ENCODE measurements at places on chromosomes 4 and X.

GRCh38 chr4:38606587-38606905 is 57.5 kb upstream of the KLF3 start:
- DNase-seq, result no peak

DNA sequence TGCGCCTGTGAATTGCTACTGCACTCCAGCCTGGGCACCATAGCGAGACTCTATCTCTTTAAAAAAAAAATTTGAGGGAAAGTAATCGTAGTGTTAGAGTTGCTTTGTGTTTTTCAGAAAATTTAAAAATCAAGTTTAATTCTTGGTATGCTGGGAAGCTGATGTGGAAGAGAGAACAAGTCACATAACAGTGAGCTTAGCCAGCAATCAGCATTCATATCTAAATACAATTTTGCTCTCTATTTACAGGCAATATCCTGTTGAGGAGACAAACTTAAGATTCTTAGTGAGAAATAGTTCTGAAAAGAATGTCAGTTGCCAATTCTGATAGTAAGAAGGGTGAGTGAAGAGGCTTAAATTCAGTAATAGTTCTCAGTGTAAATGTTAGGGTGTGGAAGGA is 9.6 kb upstream of the NDUFC1 start:
- no peak for DNase-seq

GRCh38 chrX:107826238-107827029 is 768 bp downstream of the MID2 start:
- DNase-seq, result peak; percentile 11

GRCh38 chr4:86561256-86561655 is 32.9 kb upstream of the PTPN13 start:
- no peak for DNase-seq

GRCh38 chrX:53089224-53089842 is 4.6 kb upstream of the KANTR start:
- peak; percentile 73 for DNase-seq

- DNase-seq, result peak; percentile 57
Measured at GRCh38 chrX:78708262-78708661, 39.3 kb upstream of the LPAR4 start.

GRCh38 chr4:145876531-145877180 is 62.0 kb downstream of the ZNF827 start:
- DNase-seq, result no peak

- DNase-seq, result peak; percentile 63
Measured at GRCh38 chr4:20532116-20532790, 168.0 kb upstream of the PACRGL start.

GRCh38 chrX:153608376-153608775 is 9.4 kb upstream of the CCNQ start:
- no peak for DNase-seq

GRCh38 chr4:140103676-140104075 is 50.3 kb downstream of the MAML3 start:
- DNase-seq, result peak; percentile 23

DNA sequence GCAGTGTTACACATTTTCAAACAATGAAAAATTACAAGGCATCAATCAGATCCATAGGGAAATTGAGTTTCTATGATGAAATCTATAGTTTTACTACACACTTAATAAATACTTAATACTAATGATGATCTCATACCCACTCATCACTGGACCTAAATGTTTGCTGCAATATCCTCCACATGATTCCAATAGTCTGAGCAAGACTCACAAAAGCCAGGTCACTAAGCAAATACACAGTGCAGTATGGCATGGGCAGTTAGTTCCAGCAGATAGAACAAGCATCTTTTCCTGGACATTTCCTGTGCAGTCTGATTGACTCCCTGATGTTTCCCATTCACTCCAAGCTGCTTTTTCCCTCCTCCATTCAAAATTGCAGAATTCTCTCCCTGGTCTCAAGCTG is 109.0 kb upstream of the ATOH1 start:
- no peak for DNase-seq

DNA sequence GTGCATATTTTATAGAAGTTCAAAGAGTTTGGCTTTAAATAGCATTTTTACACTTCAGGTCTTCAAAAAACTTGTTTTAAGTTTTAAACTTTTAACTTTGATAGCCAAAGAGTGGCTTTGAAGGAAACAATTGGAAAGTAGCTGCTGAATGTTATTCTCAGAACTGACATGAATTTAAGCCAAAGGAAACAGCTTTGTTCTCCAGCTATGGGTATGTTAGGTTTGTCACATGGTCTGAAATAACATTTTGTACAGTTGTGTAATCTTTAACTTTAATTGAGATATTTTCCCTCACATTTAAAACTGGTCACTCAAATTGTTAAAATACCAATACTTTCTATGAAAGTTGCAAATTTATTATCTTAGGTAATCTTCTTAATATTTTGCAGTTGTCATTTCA is 564.7 kb downstream of the IL15 start:
- no peak for DNase-seq

DNA sequence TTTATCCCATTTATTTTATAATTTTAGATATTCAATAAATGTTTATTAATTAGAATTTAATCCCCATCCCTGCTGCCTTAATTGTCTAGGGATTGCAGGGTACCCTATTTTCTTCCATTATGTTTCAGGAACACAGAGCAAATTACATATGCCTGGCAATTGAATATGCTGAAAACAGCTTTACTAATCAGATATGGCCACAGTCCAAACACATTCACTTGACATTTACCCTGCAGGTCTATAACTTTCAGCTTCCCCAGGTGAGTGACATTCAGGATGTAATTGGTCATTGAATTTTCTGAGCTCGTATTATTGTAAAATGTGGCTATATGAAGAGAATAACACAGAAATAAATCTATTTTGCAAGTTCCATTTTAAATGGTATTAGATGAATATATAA is 218.7 kb upstream of the NDST4 start:
- DNase-seq, result no peak

DNA sequence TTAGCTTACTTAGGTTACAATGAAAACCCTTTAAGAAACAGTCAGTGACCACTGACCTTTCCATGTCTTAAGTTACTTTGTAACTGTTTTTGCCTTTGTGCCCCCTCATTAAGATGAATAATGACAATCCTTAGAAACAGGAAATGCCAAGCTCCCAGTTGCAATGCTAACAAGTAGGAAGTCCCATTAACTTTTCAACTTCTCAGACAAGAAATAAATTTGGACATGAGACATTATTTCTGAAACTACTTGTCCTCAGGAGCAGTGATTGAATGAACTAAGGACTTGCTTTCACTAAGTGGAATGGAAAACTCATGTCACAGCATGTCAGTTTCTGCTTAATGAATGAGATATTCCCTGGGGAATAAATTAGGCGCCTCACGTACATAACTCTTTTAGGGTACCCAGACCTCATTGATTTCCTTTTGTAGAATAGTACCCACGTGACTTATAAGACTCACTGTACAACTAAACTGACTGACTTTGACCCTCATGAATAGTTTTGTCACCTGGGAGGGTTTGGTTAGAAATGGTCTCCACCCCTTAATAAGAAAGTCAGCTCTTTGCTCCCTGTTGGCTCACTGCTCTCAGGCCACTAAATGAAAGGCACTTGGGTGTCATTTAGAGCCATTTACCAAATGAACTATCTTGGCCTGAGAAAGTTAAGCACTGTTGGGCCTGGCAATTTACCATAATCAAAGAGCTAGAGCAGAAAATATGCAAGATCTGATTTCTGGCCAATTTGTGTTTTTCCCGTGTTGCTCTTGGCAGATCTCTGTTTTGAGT is 383.9 kb downstream of the RPA4 start:
- DNase-seq, result peak; percentile 79

DNA sequence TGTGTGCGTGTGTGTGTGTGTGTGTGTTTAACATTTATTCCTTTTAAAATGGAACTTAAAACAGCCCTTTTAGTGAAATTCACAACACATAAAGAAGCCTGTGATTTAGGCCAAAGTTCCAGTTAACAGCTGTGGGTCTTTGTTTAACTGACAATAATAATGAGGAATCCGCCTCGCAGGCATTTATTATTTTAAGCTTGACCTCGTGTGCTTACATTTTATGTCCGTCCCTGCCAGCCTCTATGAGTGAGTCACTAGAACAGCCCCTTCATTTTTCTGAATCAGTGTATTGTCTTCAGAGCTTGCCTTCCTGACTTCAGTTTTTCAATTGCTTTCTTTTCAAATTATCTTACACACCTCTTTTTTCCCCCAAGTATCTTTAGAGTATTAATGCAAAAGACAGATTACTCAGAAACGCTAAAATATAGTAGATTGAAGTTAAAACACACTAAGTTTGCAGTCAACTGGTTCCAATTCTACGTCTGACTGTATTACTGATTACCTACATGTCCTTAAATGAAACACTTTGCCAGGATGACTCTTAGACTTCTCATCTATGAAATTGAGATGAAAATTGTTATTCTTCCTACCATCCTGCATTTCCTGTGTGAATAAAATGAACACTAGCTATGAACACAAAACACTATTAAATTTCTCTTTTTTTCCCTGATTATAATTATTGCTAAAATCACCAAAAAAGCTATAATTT is 319.6 kb upstream of the HS3ST1 start:
- DNase-seq, result no peak

DNA sequence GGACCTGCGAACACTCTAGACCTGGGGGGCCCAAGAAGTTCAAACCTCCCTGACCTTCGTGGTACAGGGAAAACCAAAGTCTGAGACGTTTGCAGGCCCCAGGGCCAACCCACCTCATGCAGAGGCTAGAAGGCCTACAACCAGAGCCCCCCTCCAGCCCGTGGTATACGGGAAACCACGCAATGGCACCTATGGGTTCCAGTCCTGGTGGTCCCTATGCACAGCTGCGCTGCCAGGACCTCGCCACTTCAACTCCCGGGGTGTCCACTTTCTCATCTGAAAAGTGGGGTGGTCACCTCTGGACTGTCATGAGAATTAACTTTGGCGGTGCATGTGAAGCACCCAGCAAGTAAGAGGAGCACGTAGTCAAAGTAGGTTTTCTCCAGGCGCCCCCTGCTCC is 8.4 kb upstream of the MSX1 start:
- no peak for DNase-seq

Measured in A673 (cell line).